ENCODE measurements at places on chromosomes 6 and 20. TPM values are rescaled to one million over a fixed set of nuclear protein-coding genes. Genes with fewer than 3 reads are reported as not detected.

PPP1R16B gene
- 6.4 TPM for total RNA-seq

SLC32A1 gene
- total RNA-seq = not detected

COL20A1 gene
- not detected for total RNA-seq

CEBPB gene
- 264 TPM for total RNA-seq

MAPK13 gene
- total RNA-seq = 21.9 TPM

LINC00237 gene
- not detected for total RNA-seq

ZNF292 gene
- 41.5 TPM for total RNA-seq

EDN1 gene
- 7.1 TPM for total RNA-seq

LATS1 gene
- 28.0 TPM for total RNA-seq

SMOC2 gene
- total RNA-seq = 22.1 TPM

CDH4 gene
- total RNA-seq = 0.25 TPM

NOTCH4 gene
- total RNA-seq = 18.2 TPM

EMILIN3 gene
- total RNA-seq = 5.6 TPM
